ENCODE measurements at places on chromosomes 3 and 15.
A peak's percentile ranks its signal among the peaks of the same experiment; 100 is the strongest.

DNA sequence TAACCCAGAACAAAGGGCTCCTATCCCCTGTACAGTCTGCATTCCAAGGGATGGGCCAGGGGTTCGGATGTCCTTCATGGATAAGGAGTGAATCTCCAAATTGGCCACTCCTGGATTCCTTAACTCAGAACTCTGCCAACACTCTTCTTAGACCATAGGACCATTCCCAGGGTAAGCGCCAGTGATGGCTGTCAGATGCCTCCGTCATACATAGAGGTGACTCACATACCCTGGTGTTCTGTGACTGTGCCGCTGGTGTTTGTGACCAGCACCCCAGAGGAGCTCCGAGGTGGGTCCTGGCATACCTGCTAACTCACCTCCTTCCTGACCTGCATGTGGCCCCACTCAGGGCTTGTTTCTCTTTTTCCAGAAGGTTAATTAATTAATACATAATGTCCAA lies 134.7 kb downstream of the KLF13 start:
- no peak for DNase-seq

DNA sequence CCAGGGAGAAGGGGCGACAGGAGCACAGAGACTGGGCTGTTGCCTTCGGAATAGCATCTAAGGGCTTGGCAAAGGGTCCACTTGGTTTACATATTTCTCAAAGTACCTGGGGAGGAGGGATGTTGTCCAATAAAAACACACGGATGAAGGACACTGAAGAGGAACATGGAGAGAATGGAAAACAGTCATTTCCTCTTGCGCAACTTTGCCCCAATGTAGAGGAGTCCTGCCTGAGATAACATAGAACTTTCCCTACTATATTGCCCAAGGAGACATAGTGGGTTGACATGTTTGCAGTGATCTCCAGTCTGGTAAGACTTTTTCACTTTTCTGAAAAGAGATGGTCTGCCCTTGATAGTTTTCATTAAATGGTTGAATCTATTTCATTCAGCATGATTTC lies 468.8 kb upstream of the SUCLG2 start:
- no peak for DNase-seq

DNA sequence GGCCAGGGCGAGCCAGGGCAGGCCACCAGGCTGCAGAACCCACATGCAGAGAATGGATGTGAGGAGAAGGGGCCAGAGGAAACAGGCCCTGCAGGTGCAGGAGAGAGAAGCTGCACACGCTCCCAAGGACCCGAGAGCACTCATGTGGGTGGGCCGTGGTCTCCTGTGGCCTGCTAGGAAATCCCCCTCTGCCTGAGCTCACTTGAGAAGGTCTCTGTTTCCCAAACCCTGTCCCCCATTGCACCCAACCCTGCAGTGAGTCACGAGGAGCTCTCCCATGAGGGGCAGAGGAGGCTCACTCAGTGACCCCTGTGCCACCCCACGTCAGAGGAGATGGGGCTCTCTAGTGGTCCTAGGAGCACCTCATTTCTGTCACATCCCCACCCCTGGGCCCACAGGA lies 111.1 kb downstream of the KLF13 start:
- no peak for DNase-seq

DNA sequence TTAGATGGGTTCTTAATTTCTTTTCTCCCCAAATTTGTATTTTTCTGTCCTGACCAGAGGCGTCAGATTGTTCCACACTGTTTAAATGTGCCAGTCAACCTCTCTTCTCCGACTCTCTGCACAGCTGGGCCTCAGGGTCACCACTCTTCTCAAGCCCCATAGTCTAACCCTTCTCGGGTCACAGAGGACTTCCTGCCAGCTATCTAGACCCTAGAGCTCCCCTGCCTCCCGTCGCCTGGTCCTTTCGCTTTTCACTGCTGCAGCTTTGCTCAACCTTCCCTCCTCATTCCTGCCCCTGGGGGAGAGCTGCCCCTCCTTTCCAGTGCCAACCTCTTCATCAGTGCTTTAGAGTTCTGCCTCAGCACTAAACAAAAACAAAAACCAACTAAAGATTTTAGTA lies 151.7 kb downstream of the ATG7 start:
- no peak for DNase-seq

- DNase-seq = peak; percentile 30
Measured at GRCh38 chr3:54628888-54629441, 298.9 kb downstream of the LRTM1 start.

- DNase-seq = peak; percentile 14
Measured at GRCh38 chr3:122563717-122564025, 429 bp downstream of the PARP9 start.

DNA sequence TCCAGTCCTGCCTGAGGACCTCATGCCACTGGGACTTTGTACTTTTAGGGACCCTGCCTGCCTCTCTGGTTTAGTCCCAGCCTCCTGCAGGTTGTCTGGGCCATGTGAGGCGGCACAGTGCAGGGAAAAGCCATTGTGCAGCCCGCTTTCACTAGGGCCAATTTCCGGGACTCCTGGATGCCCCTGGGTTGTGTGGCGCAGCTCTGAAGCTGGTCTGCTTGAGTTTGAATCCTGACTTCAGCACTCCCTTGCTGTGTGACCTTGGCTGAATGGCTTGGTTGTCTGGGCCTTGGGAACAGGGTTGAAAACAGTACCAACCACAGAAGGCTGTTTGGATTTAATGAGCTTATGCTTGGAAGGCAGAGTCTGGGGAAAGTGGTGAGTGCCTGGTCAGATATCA lies 8.3 kb downstream of the TEX264 start:
- DNase-seq = no peak

GRCh38 chr3:38315488-38316230 lies 30.9 kb upstream of the XYLB start:
- peak; percentile 31 for DNase-seq

DNA sequence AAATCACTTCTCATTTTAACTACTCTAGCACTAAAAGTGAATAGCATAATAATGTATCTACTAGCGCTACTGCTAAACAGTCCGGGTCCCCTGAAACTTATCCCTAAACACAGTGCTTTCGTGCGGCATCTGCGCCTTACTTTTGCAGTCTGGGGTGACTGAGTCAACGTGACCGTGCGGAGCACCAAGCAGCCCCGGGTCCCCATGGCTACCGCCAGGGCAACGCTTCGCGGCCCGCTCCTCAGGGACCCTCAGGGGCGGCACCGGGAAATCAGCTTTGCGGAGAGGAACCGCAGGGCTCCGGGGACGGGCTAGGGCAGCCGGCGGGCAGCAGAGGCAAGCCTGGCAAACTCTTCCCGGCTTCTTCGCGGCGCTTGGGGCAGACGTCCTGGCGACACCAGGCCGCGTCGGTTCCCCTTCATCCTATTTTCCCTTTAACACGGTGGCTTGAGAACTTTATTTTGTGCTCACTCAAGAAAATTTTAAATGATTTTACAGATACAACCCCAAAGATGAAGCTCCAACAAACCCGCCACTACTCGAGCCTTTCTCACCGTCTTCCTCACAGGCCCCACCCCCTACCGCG lies 757 bp upstream of the DIPK2A start:
- no peak for DNase-seq

GRCh38 chr15:81410318-81410753 lies 36.3 kb upstream of the TMC3 start:
- peak; percentile 84 for DNase-seq

DNA sequence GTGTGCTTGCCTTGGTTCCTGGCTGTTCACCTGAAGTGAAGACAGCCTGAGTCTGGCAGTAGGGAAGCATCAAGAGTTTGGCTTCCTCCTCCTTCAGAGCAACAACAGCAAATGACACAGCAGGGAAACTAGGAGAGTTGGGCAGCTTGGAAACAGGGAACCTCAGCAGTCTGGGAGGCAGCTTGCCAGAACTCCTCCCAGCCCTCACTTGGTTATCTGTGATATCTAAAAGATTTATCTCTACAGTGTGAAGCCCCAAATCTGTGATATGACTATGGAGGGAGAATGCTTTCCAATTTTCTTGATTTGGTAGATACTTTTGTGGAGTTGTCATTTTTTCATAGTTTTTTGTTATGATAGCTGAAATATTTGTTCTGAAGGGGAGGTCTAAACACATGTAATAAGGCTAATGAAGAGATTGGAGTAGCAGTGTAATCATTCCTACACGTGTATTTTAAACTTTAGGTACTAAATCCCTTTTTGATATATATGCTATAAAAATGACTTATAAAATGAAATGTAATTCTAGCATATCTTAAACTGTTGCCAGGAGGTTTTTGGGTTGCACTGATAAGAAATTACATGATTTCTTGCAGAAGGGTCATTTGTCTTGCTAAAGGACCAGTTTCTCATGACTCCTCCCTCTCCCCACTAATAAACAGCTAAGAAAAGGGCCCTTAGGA lies 20.8 kb downstream of the UBE2E1 start:
- no peak for DNase-seq

- DNase-seq = no peak
Measured at GRCh38 chr15:73584699-73585420, 48.3 kb downstream of the NPTN start.

DNA sequence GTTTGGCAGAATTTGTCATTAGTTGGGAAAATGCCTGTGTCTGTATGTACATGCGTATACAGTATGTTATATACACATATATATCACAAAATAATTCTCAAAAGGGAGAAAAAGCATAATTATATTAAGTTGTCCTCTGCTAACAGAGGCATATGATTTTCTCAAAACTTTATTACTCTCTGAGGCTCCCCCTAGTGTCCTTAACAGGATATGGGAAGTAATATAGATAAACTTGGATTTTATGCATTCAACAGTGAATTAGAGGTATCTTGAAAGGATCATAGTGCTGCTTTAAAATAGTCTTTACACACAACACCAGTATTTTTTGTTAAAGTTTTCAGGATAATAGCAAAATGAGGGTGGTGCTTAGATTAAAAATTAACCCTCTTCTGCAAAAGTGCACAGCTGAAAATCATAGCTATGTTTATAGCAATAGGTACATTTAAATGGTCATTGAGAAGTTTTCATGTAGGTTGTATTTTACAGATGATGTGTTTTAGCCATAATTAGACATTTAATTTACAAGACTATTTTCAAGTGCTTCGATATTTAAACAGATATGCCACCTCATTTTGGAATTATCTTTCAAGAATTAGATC lies 454.0 kb upstream of the ROBO2 start:
- no peak for DNase-seq

DNA sequence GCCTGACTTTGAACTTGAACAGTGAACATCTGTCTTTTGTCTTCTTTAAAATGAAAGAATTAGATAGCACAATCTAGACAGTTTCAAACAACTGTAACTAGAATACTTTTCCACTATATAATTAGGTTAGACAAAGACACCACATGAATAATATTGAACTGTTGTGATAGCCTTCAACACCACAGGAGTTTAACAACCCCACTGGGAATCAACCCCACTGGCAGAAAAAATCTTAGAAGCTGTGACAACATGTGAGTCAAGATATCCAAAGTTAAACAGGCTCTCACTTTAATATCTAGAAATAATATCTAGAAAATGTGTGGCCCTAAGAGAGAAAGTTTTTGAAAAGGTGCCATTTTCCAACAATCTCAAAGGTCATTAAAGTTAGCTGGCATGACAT lies 64.4 kb upstream of the PRICKLE2 start:
- no peak for DNase-seq

All from ELF-1 (cell line).